NCI-H460 (cell line): ENCODE measurements at places on chromosomes 7 and 10. TPM values are rescaled to one million over a fixed set of nuclear protein-coding genes. Genes with fewer than 3 reads are reported as not detected.

DNA sequence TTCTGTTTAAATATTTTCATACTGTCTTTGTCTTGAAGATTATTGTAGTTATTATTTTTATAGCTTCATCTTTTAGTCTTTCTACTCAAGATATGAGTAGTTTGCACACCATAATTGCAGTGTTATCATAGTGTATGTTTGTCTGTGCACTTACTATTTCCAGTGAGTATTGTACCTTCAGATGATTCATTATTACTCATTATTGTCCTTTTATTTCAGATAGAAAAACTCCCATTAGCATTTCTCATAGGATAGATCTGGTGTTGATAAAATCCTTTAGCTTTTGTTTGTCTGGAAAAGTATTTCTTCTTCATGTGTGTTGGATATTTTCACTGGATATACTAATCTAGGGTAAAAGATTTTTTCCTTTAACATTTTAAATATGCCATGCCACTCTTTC, 646.2 kb upstream of the GRM3 start:
- DNase-seq, result no peak

Gene AMZ1
- total RNA-seq, result 0.12 TPM in 1 of 2 replicates, not detected in the other

Gene ASB10
- not detected in 2 replicates for total RNA-seq

Gene GIMAP7
- not detected in 2 replicates for total RNA-seq

GRCh38 chr7:74202841-74203556, 6.8 kb upstream of the LAT2 start:
- peak; percentile 72 for DNase-seq

- DNase-seq, result no peak
These were observed 18.3 kb downstream of the ADAMTS14 start for GRCh38 chr10:70690589-70690988.

DNA sequence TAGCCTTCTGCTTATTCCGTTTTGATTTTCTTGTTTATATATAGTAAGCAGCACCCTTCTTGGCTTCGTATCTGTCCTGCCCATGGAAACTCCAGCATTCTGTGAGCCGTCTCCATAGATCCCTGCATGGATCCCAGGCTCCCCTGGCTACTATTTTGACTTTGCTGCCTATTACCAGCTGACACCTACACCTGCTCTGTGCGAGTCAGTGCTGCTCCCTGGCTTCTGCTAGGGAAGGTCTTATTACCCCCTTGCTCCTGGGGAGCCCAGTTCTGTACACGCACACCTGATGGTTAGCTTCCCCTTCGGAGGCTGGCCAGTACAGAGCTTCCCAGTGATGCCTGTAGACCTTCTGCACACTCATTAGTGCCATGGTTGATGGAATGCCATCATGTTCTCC, 35.4 kb downstream of the NACAD start:
- no peak for DNase-seq

- DNase-seq, result no peak
These were observed 91.7 kb downstream of the CCDC3 start for GRCh38 chr10:12909836-12910185.

DNA sequence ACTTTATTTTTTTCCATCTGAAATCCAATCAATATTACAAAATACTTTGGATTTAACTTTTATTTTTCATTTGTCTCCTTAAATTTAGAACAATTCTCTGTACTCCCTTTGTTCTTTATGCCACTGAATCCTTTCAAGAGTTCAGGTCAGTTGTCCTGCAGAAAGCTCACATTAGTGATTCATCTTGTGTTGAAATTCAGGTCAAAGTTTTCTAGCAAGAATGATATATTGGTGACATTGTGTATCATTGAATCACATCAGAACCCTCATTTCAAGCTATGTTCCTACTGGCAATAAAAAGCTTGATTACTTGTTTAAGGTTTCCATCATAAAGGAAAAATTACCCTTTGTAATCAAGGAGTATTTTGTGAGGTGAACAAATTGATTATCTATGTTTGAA, 378.8 kb upstream of the STEAP1 start:
- no peak for DNase-seq

Gene OR2A5
- total RNA-seq, result not detected in 2 replicates

GRCh38 chr10:102167861-102168260, 15.7 kb downstream of the NOLC1 start:
- DNase-seq, result no peak

DNA sequence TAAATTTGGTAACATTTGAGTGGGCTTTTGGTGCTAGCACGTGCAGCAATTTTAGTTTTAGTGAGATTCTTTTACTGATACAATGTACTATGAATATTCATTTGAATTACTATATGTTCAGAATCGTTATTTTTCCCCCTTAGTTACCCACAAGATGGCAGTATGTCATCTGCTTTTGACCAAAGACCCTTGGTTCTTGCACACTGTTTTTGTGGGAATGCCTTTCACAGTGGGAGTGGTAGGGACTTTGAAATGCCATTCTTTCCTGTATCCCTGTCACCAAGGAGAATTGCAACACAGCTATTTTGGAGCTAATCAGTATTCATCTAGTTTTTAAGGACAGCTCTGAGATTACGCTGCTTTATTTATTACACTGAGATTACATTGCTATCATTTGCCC, 40.6 kb downstream of the SEC23IP start:
- DNase-seq, result peak; percentile 9

DNA sequence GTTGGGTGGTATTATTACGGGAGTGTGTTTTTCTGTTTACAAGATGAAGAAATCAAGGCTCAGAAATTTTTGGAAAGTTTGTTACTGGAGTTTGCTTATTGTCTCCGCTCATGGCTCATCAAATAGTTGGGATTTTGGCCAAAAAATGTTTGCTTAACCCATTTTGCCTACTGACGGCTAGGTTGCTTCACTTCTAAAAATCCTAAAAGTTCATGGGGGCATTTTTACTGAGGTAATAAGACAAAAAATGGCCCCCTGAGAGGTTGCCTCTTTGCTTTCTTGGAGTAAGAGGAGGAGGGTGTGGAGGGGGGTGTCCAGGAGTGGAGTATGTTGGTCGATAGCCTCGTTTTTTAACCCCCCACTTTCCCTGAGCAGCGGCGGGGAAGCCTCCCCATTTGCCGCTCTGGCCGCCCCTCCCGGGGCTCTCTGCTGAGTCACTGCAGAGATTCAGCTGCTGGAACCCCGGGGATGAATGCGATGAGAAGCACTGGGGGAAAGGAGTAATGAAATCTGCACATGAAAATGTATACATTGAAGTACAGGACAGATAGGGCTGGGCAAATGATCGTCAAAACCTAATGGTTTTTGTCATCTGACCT, 1.5 kb downstream of the MEST start:
- no peak for DNase-seq

DNA sequence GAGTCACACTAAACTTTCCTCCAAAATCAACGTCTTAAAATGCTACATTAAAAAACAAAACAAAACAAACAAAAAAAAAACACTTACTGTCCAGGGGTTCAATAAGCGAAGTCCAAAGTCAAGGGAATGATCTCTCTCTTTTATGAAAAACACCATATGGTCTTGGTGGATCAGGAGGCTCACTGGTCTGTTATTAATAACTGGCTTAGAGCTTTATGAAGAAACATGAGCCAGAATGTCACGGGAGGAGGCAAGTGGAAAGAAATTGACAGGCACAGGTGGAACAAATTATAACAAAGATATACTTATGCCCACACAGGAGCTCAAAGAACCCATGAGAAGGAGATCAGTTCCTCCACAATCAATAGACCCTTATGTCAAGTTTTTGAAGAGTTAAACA, at the start of gene MRLN:
Gene MRLN (minus strand): TSS at position 189 of the 400 bp plus-strand sequence.
- DNase-seq, result no peak

GRCh38 chr10:58241346-58241745, 26.3 kb downstream of the IPMK start:
- no peak for DNase-seq

Gene TMEM229A
- total RNA-seq, result not detected in 2 replicates

- DNase-seq, result no peak
These were observed 13.9 kb downstream of the PRSS2 start for GRCh38 chr7:142784716-142785115.

GRCh38 chr7:128135515-128136214, 104.4 kb upstream of the LRRC4 start:
- DNase-seq, result peak; percentile 37

Gene ZPBP
- not detected in 2 replicates for total RNA-seq

DNA sequence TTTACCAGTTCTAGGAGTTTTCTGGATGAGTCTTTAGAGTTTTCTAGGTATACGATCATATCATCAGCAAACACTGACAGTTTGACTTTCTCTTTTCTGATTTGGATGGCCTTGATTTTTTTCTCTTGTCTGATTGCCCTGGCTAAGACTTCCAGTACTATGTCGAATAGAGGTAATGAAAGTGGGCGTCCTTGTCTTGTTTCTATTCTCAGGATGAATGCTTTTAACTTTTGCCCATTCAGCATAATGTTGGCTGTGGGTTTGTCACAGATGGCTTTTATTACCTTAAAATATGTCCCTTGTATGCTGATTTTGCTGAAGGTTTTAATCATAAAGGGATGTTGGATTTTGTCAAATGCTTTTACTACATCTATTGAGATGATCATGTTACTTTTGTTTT, 223.2 kb upstream of the COBL start:
- DNase-seq, result no peak

Gene C10orf62
- 0.12 TPM in 1 of 2 replicates, not detected in the other for total RNA-seq

Gene KLF14
- not detected in 2 replicates for total RNA-seq

DNA sequence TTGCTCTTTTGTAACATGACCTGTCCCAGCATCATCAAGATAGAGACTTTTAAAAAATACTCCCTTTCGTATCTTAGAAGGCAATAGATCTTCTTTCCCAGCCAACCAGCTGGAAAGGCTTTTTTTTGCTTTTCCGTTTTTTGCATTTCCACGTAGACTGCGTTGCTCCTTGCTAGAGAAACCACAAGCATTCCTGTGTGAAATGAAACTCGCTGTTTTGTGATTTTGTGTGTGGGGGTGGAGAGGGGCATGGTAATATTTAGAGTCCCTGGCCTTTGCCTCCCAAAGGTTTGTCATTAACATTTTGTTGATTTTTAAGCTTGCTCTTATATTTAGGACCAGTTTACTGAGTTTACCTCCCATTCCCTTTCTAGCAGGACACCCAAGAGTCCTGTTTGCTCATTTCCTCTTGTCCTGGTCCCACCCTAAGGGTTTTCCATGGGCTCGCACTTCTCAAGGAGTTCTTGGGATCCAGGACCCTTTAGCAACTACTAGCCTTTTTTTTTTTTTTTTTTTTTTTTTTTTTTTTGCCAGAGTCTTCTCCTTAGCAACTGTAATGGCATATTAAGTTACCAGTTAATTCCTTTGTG, 243.6 kb downstream of the BICC1 start:
- DNase-seq, result no peak

Gene MMP21
- total RNA-seq, result not detected in 2 replicates
